ENCODE measurements at places on chromosomes 6 and 20. TPM values are rescaled to one million over a fixed set of nuclear protein-coding genes. Genes with fewer than 3 reads are reported as not detected.

Gene BFSP1
- not detected for total RNA-seq

Gene GPLD1
- total RNA-seq = 0.23 TPM

Gene BTNL2
- not detected for total RNA-seq

Gene CLDN20
- not detected for total RNA-seq

Gene CST5
- not detected for total RNA-seq

Gene MLN
- not detected for total RNA-seq

DNA sequence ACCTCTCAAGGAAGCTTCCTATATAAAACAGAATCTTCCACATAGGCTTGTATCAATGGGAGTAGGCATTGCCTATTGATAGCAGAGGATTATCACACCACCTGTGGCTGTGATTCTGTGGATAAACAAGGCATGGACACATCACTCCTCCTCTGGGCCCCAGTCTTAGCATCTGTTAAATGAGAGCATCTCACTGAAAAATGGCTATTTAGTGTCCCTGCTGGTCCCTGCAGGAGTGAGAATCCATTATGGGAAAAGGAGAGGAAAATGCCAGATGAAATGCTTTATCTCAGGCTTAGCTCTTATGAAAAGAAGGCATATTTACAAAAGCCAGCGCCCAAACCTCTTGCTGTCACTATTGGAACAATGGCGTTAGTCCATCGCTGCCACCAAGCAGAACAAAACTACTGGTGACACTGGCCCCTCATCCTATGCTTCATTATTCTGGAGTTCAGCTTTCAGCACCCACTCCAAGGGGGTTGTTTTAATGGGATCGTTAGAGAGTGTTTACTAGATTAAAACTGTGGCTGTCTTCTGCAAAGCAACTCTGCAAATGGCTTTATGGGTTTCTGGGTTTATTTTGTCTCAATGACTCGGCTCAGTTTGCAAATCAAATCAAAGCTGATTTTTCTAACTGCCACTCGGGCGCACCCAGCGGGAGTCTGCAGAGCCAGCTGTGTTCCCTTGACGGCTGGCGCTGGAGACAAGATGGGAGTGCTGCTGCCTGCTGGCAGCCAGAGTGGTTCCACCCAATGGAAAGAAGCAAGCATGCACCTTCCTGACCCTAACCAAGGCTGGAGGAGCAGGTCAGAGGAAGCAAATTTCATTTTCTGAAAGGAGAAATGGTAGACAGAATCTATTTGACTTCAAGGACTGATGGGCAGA, 658.8 kb upstream of the CHD6 start:
- H3K4me3 ChIP-seq = no peak overlapping the region
- no peak overlapping the region for H3K27ac ChIP-seq
- no peaks in the 10 kb centered on the region for H3K36me3 ChIP-seq
- no peaks in the 10 kb centered on the region for H3K27me3 ChIP-seq

DNA sequence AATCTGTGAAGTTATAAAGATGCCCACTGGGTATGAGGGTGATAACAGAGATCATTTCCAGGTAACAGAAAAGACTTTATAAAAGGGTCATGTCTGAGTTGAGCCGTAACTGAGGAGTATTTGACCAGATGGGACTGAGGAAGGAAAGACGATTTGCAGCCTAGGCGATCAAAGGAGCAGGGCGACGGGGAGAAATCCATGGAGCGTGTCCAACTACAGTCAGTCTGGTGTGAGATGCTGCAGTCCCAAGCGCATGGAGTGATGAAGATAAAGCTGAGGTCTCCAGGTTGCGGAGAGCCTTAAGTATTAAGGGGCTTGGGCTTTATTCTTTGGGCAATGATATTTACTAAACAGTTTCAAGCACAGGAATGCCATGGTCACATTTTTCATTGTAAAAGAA, 166.7 kb downstream of the PRKN start:
- no peak overlapping the region for H3K4me3 ChIP-seq
- H3K27ac ChIP-seq = no peak overlapping the region
- no peak for DNase-seq
- H3K36me3 ChIP-seq = no peaks in the 10 kb centered on the region

- no peak overlapping the region for H3K4me3 ChIP-seq
- no peak overlapping the region for H3K27ac ChIP-seq
- no peaks in the 10 kb centered on the region for H3K27me3 ChIP-seq
- H3K4me1 ChIP-seq = no peaks in the 10 kb centered on the region
- DNase-seq = no peak
- H3K36me3 ChIP-seq = peaks cover 26% of the 10 kb centered on the region
These were observed 12.3 kb downstream of the PPIL1 start for GRCh38 chr6:36862164-36862847.

DNA sequence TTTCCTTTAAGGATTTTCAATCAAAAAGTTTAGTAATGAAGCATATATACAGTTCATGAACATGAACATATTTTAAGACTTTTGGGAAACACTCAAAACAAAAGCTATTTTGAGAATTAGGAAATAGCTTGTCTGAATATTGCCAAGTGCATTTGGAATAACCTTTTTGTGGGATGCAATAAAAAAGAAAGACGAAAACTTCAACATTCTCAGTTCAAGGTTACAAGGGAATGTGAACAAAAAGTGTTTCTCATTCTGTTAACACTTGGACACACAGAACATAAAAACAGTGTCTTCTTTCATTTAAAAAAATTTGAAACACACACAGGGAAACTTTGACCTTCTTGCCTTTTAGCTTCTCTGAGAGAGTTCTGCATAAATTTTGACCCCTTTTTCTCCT, 72.7 kb upstream of the TCF21 start:
- no peaks in the 10 kb centered on the region for H3K27me3 ChIP-seq
- no peak overlapping the region for H3K27ac ChIP-seq
- H3K4me1 ChIP-seq = no peaks in the 10 kb centered on the region
- DNase-seq = no peak

GRCh38 chr6:124961777-124962638, at the start of gene RNF217:
RNF217 (plus strand) TSS chr6:124962437; CDS start chr6:124962545, 108 bp downstream.
- H3K4me3 ChIP-seq = peak within 1 kb of the TSS; percentile 93
- no peaks in the 10 kb centered on the region for H3K27me3 ChIP-seq
- peak within 1 kb of the TSS; percentile 73 for H3K27ac ChIP-seq
- peaks cover 15% of the 10 kb centered on the region for H3K4me1 ChIP-seq
- H3K36me3 ChIP-seq = no peaks in the 10 kb centered on the region

DNA sequence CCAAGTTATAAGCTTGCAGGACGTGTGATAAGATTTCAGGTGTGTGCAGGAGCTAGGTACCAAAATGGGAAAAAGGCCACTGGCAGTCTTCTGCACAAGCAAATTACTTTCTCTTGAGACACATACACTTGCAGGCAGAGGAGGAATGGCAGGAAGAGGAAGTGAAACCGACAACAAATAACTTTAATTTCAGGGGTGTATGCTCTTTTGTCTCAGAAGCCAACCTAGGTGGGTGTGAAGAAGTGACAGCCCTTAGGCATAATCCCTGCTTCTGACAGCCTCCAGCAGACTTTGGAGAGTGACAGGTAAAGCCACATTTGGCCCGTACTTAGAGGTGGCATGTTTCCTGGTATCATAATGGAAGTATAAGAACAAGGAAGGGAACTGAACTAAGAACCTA, 118.8 kb upstream of the TRAF3IP2 start:
- no peaks in the 10 kb centered on the region for H3K4me1 ChIP-seq
- no peaks in the 10 kb centered on the region for H3K36me3 ChIP-seq
- no peak overlapping the region for H3K4me3 ChIP-seq
- no peaks in the 10 kb centered on the region for H3K27me3 ChIP-seq
- H3K27ac ChIP-seq = no peak overlapping the region
- DNase-seq = no peak

DNA sequence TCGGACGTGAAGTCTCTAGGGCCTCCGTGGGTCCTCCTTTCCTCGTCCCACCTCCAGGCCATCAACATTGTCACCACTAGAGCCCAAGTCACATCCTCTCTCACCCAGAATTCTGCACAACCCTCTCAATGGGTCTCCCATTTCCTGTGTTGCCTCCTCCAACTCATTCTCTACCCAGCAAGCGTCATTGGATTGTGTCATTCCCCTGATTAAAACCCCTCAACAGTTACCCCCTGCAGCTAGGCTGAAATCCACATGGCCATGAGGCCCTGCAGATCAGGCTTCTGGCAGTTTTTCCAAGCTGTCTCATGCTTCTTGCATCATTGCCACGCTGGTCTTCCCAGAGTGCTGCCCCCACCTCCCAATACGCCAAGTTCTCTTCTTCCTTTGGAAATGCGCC, 12.9 kb upstream of the FAM210B start:
- peaks cover 14% of the 10 kb centered on the region for H3K27me3 ChIP-seq
- no peak overlapping the region for H3K4me3 ChIP-seq

- peak; percentile 72 for DNase-seq
- H3K4me3 ChIP-seq = peak overlapping the region; percentile 28
- no peaks in the 10 kb centered on the region for H3K27me3 ChIP-seq
- peaks cover 15% of the 10 kb centered on the region for H3K4me1 ChIP-seq
- H3K27ac ChIP-seq = peak overlapping the region; percentile 4
These were observed 28.5 kb upstream of the CCR6 start for GRCh38 chr6:167094436-167094819.

GRCh38 chr20:11833825-11834224, 83.9 kb upstream of the BTBD3 start:
- no peak for DNase-seq

DNA sequence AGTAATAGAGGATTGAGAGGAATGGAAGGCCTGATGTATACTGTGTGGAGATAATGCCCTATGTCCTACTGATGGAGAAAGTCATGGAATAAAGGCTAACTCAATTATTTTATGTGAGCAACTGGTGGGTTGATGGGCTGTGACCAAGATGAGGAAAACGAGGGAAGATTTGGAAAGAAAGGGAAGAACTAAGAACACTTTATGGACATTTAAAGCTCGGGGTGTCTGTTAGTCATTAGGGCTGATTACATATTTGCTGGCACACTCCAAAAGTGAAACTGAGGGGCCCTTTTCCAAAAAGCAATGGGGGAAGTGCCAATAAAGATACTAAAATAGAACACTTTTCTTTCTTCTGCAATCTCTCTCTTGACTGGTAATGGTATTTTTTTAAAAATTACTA, 439.5 kb downstream of the PLCB1 start:
- H3K36me3 ChIP-seq = no peaks in the 10 kb centered on the region
- DNase-seq = no peak
- H3K4me1 ChIP-seq = no peaks in the 10 kb centered on the region
- no peak overlapping the region for H3K4me3 ChIP-seq
- no peak overlapping the region for H3K27ac ChIP-seq
- H3K27me3 ChIP-seq = no peaks in the 10 kb centered on the region

DNA sequence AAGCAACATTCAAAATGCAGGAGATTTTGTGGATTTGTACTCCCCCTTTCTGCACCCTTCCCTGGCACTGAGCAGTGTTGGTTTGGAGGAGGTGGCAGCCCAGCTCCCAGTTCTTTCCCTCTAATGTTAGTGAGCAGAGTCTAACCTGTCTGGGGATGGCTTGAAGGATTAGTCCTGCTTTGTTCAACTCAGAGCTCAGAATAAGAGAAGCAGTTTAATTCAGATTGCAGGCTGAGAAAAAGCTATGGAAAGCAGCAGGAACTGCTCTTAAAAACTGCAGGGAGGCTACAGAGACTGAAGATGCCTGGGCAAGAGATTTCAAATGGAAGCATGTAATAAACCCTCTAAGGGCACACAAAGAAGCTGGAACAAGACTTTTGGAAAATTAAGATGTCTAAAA, 223.4 kb upstream of the GGTLC1 start:
- H3K27ac ChIP-seq = no peak overlapping the region
- no peak overlapping the region for H3K4me3 ChIP-seq
- H3K27me3 ChIP-seq = no peaks in the 10 kb centered on the region

GRCh38 chr6:127522714-127523113, 3.6 kb upstream of the MTCL3 start:
- no peaks in the 10 kb centered on the region for H3K36me3 ChIP-seq
- no peak for DNase-seq
- H3K4me3 ChIP-seq = no peak overlapping the region
- H3K27me3 ChIP-seq = no peaks in the 10 kb centered on the region
- no peaks in the 10 kb centered on the region for H3K4me1 ChIP-seq
- H3K27ac ChIP-seq = no peak overlapping the region

DNA sequence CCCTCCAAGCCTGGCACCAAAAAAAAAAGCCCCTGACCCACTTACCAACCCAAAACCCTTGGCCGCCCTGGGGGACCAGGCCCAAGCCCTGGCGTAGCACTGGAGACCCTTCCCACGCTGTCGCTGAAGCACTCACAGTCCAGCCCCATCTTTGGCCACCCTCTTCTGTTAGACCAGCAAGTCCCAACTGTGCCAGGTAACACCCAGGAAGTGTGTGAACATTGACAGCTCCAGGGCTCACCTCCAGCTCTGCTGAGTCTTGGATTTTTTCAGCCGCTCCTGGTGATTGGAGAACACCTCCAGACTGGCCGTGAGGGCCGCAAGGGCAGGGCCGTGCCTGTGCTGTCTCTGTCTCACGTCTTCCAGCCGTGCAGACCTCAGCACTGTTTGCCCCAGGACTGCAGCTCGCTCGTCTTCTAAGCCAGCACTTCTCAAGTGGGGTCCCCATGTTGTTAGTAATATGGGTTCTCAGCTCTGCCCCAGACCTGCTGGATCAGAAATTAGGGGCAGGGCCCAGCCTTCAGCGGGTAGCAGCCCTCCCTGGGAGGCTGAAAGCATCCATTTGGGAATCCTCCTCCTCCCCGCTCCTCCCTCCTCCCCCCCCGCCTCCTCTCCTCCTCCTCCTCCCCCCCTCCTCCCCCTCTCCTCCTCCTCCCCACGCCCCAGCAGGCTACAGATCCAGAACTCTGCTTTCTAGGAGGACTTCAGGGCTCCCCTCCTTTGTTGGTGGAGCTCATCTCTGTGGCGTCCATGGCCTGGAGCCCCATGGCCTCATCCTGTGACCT, 18.1 kb downstream of the NPEPL1 start:
- H3K27ac ChIP-seq = no peak overlapping the region
- no peak for DNase-seq
- H3K27me3 ChIP-seq = no peaks in the 10 kb centered on the region
- peaks cover 9% of the 10 kb centered on the region for H3K4me1 ChIP-seq
- no peak overlapping the region for H3K4me3 ChIP-seq
- H3K36me3 ChIP-seq = no peaks in the 10 kb centered on the region

- no peak overlapping the region for H3K4me3 ChIP-seq
- DNase-seq = no peak
- H3K36me3 ChIP-seq = no peaks in the 10 kb centered on the region
These were observed 407.8 kb downstream of the CBLN4 start for GRCh38 chr20:55597526-55597925.

- H3K4me1 ChIP-seq = no peaks in the 10 kb centered on the region
- H3K4me3 ChIP-seq = no peak overlapping the region
- no peaks in the 10 kb centered on the region for H3K36me3 ChIP-seq
- H3K27ac ChIP-seq = no peak overlapping the region
These were observed 107.4 kb downstream of the SAMD5 start for GRCh38 chr6:147615659-147616456.

- H3K36me3 ChIP-seq = no peaks in the 10 kb centered on the region
- no peak for DNase-seq
- no peak overlapping the region for H3K4me3 ChIP-seq
- H3K4me1 ChIP-seq = no peaks in the 10 kb centered on the region
These were observed 10.6 kb upstream of the RBBP8NL start for GRCh38 chr20:62437927-62438326.

GRCh38 chr20:32965581-32966373, 38.5 kb downstream of the SUN5 start:
- H3K36me3 ChIP-seq = no peaks in the 10 kb centered on the region
- H3K27me3 ChIP-seq = 0 out of 2 replicates have a peak, but pooled peaks cover 5% of the 10 kb centered on the region
- H3K27ac ChIP-seq = no peak overlapping the region
- peaks cover under 1% of the 10 kb centered on the region for H3K4me1 ChIP-seq

- H3K36me3 ChIP-seq = no peaks in the 10 kb centered on the region
- DNase-seq = no peak
- H3K4me1 ChIP-seq = no peaks in the 10 kb centered on the region
- no peaks in the 10 kb centered on the region for H3K27me3 ChIP-seq
- H3K4me3 ChIP-seq = no peak overlapping the region
- H3K27ac ChIP-seq = no peak overlapping the region
These were observed 156.2 kb downstream of the BTBD9 start for GRCh38 chr6:38483526-38483925.

GRCh38 chr20:38159957-38160756, 4.9 kb downstream of the TGM2 start:
- H3K27ac ChIP-seq = no peak overlapping the region
- peaks cover 9% of the 10 kb centered on the region for H3K4me1 ChIP-seq
- peak; percentile 40 for DNase-seq
- no peak overlapping the region for H3K4me3 ChIP-seq
- no peaks in the 10 kb centered on the region for H3K36me3 ChIP-seq
